Right ventricle myocardium inferior (tissue), 1 donor: ENCODE measurements at places on chromosomes 16 and 17.

DNA sequence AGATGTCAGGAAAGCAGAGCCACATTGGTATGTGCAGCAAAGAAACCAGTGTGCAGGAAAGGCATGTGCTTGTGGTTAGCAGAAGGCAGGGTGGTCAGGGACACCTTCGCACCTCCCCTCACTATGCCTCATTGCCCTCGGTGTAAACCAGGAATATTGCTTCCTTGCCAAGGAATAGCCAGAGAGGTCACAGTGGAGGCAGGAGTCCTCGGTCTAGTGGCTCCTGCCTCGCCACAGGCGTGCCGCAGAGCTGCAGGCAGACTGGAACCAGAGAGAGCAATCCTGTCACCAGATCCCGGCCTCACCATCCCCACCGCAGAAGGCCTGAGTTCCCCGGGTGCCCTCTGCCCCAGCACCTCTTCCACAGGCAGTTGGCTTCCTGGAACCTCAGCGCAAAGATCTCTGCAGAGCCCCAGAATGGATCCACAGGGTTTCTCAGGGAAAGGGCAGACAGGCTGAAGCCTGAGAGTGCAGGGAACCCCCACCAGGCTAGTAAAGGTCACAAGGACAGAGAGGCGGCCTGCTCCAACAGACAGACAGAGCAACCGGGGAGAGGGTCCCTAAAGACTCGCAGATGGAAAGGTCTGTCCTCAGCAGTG is 21.6 kb downstream of the CCDC182 start:
- no peak for DNase-seq

- DNase-seq: no peak
These were observed 167.7 kb upstream of the WSCD1 start for GRCh38 chr17:5902181-5903140.

- DNase-seq: no peak
These were observed 8.4 kb upstream of the TNS4 start for GRCh38 chr17:40509626-40510327.

DNA sequence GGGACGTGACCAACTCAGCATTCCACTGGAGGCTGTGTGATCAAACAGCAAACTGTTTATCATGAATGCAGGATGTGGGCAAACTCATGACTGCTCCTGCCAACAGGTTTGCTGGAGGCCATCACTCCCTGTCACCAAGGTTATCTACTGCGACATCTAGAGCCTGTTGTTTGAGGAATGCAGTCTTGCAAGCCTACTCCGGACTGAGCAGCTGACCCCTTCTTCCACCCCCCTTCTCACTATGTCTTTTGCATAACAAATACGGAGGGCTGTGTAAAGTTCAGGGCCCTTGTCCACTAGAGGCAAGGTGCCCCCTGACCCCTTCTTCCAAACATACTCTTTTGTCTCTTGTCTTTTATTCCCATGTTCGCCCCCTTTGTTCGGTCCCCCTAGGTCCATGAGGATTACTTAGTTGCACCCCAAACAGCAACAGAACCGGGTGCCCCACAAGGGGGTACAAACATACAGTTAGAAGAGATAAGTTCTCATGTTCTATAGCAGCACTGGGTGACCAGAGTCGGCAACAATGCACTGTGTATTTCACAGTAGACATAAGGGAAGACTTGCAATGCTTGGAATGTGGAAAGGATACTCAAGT is 28.7 kb downstream of the MEAK7 start:
- DNase-seq: no peak

- no peak for DNase-seq
These were observed 36.8 kb downstream of the WDR45B start for GRCh38 chr17:82611140-82612058.

GRCh38 chr17:28925912-28926365 is 23.1 kb upstream of the DHRS13 start:
- DNase-seq: no peak

DNA sequence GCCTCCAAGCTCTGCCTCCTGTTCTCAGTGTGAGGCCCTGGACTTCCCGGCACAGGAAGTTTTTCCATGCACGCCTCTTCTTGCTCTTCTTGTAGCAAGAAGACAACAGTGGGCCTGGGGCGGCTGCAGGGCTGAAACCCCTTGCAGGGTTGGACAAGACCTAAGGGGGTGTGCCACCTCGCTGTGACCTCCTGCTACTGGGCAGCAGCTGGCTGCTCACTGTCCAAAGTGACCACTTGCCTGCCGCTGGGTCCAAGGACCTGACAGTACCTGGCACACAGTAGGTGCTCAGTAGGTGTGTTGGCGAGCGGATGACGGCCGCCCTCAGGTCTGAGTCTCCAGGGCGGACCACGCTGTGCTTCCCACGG is 331.6 kb downstream of the C16orf95 start:
- DNase-seq: no peak

DNA sequence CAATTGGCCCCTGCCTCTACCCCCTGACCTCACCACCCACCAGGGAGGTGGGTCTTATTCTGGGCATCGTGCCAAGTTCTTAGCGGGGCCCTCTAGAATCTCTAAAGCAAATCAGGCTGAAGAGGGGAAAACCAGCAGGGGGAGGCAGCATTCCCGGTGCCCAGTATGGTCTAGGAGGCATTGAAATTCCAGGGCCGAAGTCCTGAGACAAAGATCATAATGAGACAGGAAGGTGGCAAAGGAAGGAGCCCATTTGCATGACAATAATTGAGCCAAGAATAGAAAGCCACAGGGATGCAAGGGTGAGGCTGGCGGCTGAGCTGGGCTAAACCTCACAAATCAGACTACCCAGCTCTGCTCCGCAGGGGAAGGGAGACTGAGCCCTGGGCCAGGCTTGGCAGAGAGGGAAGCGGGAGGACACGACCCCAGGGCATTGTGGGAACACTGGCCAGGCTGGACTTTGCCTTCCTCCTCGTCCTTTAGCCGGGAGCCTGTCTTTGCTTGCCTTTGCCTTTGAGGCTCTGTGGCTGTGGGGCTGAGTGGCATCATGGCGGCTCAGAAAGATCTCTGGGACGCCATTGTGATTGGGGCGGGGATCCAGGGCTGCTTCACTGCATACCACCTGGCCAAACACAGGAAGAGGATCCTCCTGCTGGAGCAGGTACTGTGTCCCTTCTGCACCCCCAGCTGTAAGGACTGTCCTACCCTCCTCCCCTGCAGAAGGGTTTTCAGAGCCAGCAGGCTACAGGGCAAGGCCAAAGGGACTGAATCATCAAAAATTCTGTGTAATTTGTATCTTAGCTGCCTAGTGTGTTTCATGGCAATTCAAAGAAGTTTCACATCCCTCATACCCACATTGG is at the start of gene PIPOX:
Gene PIPOX (plus strand): TSS at position 463 of the 860 bp plus-strand sequence. CDS start 85 bp downstream, at position 548.
- peak; percentile 55 for DNase-seq

- DNase-seq: no peak
These were observed 21.4 kb downstream of the GRIN2C start for GRCh38 chr17:74838274-74838673.

GRCh38 chr17:16417896-16418684 is 2.7 kb downstream of the TRPV2 start:
- DNase-seq: no peak

DNA sequence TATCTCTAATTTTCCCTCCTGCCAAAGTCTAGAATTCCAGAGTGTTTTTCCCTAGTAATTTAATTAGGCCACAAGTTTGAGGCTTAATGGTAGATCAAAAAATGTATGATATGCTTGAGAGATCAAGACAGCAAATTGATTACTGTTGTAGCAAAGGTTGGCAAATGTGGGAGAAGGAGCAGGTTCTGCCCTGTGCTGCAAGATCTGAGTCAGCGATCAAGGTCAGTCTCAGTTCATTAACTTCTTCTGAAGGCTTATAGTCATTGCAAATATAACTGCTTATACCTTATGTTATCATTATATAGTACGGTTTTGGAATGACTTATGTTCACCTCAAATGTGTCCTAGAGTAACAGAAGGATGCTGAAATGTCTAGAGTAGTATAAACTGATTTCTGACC is 231.1 kb upstream of the TBX2 start:
- no peak for DNase-seq

DNA sequence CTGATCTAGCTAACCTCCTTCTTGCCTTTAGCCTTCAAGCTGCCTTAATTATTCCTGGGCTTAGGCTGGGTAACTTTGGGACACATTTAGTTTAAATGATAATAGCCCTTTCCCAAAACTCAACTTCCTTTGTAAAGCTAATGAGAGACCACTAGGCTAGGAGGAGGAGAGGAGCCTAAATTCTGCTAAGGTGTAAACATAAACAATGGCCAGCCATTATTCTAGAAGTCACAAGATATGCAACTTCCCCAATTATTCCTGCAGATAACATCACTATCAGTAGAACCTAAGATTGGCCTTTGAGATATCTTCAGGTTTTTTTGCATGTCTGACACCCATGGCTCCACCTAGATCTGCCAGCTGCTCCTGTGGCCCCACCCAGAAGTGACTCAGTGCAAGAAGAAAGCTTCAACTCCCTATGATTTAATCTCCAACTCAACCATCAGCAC is 131.2 kb upstream of the FAM20A start:
- DNase-seq: no peak

- no peak for DNase-seq
These were observed 2.4 kb upstream of the COX6A2 start for GRCh38 chr16:31430380-31431052.

GRCh38 chr16:3589991-3590701 is 12.9 kb upstream of the NLRC3 start:
- no peak for DNase-seq

GRCh38 chr16:29943846-29944799 is 17.8 kb upstream of the TMEM219 start:
- no peak for DNase-seq

DNA sequence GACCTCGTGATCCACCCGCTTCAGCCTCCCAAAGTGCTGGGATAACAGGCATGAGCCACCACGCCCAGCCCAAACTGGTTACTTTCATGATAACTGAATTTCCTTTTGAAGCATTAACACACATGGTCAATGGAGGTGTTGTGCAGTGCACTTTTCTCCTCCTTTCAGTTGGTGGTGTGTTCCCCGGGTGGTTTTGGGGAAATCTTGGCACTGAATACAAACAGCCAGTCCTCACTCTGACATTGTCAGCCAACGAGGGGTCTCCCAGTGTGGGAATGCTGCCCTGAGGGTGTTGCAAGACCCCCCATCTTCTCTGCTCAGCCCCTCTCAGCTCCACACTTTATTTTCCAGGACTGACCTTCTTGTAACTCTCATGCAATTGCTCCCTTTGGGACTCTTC is 70.5 kb downstream of the SOX9 start:
- no peak for DNase-seq

DNA sequence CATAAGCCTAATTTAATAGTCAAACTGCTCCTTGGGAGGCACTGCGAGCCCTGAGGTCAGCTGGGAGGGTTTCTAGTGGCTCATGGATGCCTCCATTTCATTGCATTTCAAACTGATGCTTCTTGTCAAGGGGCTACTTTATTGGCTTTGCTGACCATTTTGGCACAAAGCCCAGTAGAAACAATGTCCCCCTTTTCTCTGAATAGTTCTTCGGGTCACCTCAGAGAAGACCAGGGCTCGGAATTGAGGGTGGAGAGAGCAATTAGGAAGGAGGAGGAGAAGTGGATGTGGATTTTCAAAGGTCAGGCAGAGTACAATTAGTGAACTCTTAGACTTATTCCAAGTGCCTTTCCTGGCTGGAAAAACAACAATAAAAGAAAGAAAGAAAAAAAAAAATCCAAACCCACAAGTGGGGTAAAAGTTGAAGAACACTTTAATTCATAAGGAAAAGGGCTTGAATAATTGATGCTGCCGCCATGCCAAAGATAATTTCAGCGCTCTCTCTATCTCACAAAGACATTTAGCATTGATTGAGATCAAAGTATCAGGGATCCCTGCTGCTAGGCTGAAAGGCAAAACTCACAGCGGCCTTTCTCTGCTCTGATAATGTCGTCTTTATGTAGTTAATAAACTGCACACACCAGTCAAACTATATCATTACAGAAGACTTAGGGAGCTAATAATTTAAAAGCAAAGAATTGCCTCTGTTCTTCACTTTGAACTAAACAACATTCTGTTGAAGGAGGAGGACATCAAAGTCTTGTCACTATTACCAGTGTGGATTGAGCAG is 122.7 kb downstream of the RGS9 start:
- DNase-seq: no peak

DNA sequence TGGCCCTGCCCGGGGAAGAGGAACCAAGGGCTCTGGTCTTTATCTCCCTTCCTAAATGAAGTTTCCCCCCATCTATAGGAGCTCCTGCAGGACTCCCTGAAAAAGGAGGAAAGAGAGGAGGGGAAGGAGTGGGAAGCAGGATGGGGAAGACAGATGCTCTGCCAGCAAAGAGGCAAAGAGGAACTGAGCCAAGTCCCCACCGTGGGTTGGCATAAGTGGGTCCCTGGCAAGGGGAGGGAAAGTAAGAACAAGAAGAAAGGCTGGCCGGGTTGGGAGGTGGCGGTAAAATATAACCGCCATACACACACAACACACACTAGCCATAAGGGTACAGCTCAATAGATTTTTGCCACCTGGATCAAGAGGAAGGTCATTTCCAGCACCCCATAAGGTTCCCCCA is 6.1 kb upstream of the EIF1 start:
- DNase-seq: no peak

DNA sequence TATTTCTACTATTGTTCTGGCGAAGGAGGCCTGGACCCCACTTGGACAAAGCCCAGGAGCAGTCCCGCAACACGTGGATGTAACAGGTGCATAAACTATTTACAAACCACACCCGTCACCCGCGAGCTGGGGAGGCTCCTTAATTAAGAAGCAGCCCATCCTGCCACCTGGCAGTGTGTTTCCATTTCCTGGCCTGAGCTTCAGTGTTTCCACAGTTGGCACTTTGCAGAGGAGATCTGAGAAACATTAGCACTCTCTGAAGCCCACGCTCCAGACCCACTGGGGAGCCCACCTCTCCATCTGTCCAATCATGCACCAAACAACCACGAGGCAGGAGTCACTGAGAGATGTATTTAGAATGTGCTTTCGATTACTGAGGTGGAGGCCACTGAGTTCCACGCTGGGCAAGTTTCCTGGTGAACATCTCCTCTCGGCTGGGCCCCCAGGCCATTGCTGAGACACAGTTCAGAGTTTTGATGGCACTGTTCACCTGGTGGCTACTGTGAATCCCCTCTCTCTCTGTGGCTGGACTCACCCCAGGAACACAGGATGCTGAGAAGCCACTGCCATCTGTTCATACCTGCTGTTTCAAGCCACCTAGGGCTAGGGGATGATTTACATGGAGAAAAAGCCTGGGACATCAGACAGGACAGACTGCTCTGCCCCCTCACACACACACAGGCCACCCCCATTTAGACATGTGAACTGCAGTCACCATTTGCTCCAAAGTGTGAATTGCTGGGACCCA is 129.1 kb downstream of the AIPL1 start:
- DNase-seq: no peak

- peak; percentile 55 for DNase-seq
These were observed 9.2 kb downstream of the TELO2 start for GRCh38 chr16:1502092-1503004.

GRCh38 chr17:74220946-74221818 is 7.8 kb downstream of the TTYH2 start:
- DNase-seq: peak; percentile 45

- DNase-seq: no peak
These were observed 908.4 kb downstream of the KCNJ18 start for GRCh38 chr17:22600644-22601298.
